GM19239 (cell line): ENCODE measurements at places on chromosomes 6 and 20.

DNA sequence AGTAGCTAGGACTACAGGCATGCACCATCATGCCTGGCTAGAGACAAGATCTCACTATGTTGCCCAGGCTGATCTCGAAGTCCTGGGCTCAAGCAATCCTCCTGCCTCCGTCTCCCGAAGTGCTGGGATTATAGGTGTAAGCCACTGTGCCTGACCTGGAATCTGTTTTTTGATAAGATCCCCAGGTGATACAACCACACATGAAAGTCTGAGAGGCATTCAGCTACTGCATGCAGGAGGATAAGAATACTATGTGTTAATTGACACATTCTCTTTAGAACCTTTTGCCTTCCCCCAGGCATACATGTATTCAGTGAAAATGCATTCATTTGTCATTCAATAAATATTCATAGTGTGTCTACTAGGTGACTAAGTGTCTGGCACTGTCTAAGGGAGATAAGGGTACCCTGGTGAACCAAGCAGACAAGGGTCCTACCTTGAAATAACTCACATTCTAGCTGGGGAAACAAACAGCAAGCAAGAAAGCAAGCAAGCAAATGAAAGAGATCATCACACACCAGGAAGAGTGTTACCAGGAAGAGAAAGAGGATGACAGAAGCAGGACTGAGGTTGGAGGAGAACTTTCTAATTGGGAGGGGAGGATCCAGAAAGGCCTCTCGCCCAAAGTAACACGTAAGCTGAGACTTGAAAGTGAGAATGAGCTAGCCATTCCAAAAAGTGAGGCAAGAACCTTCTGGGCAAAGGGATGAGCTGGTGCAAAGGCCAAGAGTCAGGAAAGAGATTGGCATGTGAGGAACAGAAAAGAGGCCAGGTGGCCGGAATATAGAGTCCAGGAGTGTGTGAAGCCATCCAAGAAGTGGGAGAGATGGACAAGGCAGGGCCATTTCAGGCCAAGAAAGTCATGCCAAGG, 6.5 kb downstream of the GFOD1 start:
- no peak for DNase-seq

DNA sequence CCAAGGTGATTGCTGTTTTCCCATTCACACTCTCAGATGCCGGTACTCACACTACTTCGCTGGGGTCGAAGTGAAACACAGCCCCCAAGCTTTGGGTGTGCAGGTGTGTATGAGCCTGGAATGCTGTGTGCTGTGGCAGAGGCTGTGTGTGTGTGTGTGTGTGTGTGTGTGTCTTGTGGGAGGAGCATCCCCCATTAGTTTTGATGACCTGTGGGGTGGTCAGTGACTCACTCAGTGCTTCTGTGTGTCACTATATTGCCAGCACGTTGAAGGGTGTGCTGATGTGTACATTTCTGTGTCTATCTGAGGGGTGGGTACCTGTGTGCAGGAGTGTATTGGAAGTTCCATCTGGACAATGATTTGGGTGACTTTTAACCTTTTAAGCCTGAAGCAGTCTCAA, 5.0 kb upstream of the SLC12A5 start:
- DNase-seq = no peak

- DNase-seq = no peak
These were observed 437.5 kb upstream of the RGS17 start for GRCh38 chr6:153568628-153569027.

DNA sequence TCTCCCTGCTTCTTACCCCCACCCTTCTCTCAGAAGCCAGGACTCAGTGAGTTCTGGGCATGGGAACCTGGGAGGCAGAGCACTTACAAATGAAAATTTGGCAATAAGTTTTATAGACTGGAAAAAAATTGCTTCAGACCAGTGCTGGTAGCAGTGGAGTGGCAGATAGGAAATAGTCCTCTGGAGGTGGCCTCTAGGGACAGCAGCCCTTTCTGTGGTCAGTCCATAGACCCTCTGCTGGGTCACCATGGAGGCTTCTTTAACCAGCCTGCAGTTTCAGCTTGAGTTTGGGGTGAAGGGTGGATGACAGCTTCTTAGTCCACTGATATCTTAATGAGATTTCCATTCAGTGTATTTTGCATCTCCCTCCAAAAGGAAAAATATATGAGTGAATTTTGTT, 179.1 kb downstream of the ARID1B start:
- no peak for DNase-seq

GRCh38 chr6:41671376-41671775, 33.1 kb downstream of the MDFI start:
- no peak for DNase-seq

- no peak for DNase-seq
These were observed 1.3 kb upstream of the PPP1R3G start for GRCh38 chr6:5083813-5084359.

DNA sequence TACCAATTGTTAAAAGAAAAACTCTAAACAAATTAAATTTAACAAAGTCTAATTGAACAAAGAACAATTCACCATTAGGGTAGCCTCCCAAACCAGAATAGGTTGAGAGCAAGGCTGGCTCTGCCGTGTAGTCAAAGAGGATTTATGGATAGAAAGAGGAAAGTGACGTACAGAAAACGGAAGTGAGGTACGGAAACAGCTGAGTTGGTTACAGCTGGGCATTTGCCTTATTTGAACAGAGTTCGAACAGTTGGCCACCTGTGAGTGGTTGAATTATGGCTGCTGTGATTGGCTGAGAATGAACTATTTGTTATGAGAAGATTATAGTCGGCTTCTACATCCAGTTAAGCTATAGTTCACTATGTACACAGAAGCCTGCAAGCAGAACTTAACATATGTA, 18.5 kb upstream of the ISM1 start:
- no peak for DNase-seq

DNA sequence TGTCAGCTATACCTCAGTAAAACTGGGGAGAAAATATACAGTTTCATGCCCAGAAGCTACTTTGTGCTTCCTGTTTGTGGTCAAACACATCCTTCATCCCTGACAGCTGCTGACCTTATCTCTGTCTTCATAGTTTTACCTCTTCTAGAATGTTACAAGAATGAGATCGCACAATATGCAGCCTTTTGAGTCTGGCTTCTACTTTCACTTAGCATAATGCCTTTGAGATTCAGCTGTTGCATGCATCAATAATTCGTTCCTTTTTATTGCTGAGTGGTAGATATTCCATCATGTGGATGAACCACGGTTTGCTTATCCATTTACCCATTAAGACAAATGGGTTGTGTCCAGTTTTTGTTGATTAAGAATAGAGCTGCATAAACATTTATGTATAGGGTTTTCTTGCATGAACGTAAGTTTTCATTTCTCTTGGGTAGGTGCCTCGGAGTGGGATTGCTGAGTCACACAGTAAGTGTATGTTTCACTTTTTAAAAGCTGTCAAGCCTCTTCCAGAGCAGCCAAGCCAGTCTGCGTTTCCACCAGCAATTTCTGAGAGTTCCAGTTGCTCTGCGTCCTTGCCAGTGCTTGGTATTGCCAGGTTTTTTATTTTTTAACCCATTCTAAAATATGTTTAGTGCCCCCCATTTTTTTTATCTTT, 86.6 kb upstream of the PAX1 start:
- no peak for DNase-seq

DNA sequence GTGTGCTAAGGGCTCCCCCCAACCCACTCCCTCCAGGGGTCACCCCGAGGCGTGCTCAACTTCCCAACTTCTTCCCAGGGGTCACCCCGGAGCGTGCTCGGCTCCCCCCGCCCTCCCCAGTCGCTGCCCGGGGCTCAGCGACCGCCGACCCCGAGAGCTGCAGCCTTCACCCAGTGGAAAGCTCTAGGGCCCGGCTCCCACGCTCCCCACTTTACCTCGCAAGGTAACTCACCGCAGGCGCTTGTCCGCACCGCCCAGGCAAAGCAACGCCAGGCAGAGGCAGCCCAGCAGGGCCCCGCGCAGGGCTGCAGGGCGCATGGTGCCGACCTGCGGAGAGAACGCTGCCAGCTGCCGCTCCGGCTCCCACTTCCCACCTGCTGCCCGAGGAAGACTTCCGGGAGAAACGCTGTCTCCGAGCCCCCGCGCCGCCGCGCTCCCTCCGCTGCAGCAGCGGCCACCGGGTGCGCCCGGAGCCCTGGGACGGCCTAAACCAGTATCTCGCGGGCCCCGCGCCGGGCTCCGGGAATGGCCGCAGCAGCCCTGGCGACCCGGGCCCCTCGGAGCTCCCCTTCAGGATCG, 396 bp downstream of the RNASET2 start:
- DNase-seq = no peak

DNA sequence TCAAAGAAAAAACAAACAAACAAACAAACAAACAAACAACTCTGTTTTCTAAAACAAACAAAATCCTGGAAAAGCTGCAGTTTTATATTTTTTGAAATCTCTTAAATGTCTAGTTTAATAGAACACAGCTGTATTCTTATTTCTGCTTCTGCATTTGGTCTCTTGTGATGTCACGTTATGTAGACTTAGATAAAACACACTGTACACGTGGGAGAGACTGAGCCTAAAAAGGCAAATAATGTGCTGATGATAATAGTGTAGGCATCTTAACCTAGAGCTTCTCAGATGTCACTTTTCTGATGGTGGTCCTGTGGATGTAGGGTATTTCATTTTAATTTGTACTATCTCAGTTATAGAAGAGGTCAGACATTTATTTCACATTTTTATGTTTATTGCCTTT, 261.7 kb downstream of the UTRN start:
- DNase-seq = no peak

DNA sequence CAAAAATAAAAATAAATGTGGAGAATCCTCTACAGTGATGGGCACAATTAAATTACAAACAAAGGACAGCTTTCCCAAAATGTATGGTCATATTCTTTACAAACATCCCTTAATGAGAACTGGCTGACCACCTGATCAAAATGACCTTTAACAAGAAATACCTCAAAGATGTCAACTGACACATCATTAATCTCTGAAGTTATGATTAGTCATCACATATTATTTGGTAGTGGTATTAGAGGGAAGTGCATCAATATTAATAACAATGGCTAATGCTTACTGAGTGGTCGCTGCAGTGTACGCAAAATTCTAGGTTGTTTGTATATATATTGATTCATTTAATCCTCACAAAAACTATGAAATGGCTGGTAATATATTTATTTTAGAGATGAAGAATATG, 340.6 kb downstream of the GJA1 start:
- DNase-seq = no peak

- DNase-seq = no peak
These were observed 249.8 kb downstream of the GMDS start for GRCh38 chr6:1995636-1996035.

GRCh38 chr20:36162272-36162966, 7.9 kb downstream of the EPB41L1 start:
- no peak for DNase-seq

DNA sequence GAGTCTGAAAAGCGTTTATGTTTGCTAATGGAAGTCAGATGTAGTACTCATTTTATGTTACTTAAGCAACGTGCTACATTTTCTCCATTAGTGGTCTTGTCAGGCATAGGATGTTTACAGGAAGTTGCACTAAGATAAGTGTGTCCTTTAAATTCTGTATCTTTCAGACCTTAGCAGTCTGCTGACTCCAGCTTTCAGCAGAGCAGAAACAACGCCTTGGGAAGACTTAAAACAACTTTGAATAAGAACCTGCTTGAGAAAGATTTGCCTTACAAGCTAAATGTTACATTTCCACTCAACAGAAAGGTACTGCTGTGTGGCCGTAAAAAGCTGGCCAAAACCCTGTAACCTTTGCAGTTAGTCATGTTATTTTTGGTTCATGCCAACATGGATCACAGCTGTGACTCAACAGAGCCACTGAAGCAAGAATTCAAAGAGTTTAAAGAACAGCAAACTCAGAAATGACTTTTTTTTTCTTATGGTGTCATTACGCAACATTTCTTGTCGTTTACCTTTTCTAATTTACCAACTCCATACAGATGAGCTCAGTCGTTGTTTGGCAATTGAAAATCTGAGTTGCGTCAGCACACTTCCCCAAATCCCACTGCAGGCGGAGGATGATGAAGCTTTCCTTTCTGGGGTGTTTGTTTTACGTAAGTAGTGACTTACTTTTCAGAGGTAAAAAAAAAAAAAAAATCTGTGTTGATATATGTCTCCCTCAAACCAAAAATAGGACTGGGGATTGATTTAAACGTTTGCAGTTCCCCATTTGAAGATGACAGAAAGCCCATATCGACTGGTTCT, 27.9 kb upstream of the BMP6 start:
- DNase-seq = no peak

DNA sequence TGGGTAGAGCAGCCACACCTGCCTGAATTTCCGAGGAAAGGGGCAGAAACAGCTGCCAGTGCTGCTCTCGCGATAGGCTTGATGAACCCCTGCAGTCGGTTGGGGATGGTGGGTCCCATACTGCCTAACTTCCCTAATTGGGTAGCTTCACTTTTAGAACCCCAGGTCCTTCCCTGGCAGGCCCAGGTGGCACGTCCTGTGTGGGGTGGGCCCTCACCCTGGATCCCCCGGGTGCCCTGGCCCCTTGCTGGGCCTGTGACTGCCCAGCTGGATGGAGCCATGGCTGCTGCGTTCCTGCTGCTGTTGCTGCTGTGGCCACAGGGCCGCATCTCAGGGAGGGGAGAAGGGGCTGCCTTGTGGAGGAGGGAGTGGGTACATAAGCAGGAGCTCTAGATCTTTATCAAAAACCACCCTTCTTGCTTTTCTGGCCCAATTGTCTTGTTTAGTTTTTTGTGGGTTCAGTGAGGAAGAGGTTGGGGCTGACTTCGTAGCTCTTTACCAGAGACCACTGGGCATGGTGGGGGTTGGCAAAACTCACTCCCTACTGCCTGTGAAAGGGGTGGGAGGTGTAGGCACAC, 19.2 kb downstream of the TREML4 start:
- DNase-seq = no peak

GRCh38 chr6:22519237-22519636, 50.1 kb upstream of the HDGFL1 start:
- DNase-seq = no peak

GRCh38 chr6:26534681-26535465, 3.3 kb upstream of the HMGN4 start:
- no peak for DNase-seq

DNA sequence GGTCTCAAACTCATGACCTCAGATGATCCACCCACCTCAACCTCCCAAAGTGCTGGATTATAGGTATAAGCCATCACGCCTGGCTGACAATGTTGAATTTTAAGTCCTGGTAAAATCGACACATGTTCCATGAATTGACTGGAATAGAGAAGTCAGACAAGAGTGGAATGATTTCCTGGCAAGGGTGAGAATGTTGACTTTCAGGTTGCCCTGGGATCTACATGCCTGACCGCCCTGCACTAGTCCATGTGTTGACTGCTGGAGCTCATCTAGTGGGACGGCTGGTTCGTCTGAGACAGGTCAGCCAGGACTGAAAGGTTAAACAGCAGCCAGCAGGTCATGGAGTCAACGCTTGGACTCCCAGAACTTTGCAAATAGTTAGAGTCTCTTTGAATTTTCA, 88.8 kb downstream of the SASH1 start:
- no peak for DNase-seq

DNA sequence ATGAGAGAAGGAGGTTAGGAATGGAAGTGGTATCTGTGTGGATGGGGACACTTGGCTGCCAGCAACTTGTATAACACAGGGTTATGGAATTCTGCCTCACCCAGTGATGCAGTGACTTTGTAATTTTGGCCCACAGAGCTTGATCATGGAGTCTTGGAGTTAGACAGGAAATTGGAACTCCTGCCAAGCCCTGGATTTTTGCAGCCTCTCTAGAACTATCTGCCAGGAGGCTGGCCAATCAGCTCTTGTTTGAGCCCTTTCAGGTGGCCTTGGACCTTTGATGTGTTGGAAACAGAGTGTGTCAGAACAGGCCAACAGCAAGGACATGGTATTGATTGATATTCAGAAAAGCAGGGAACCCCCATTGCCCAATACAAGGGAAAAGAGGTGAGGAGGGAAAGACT, 157.7 kb upstream of the GGTLC1 start:
- no peak for DNase-seq
